Activated naive CD8-positive, alpha-beta T cell treated with anti-CD3 and anti-CD28 coated beads, Interleukin-2, amount 50 U/mL, for 16 hours (primary cell): ENCODE measurements at places on chromosomes 5 and 9.

- peak; percentile 9 for DNase-seq
These were observed 144.6 kb downstream of the CETN3 start for GRCh38 chr5:90264689-90265544.

DNA sequence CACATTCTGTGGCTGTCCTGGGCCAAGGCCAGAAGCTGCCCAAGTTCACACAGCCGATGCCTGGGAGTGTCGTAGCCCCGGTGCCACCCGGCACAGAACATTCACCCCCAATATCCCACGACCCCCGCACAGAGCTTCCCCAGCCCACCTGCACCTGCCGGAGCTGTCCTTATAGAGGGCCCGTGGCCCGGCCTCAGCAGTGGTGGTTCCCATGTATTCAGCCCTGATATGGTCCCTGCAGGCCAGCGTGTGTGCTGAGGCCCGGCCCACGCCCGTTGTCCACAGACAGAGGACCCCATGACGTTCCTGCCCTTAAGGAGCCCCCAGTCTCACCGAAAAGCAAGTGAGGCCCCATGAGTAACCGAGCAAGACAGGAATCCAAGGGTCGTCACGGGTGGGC, 5.3 kb upstream of the GFI1B start:
- DNase-seq, result no peak

DNA sequence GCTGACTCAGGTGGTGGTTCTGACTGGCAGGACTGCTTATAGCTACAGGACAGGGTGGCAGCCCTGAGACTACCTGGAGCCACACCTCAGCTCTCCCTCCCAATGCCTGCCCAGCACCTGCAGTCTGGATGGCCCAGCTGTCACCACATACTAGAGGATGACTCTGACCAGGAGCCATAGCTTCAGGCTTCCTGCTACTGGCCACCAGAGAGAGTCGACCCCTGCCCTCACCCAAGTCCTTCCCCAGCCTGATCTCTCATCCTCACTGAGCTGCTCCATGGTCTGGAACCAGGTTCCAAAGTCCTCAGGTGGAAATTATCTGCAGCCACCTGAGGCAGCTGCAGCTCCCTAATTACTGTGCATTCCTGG, 25.6 kb upstream of the TDRD7 start:
- no peak for DNase-seq

GRCh38 chr9:92001244-92001643, 51.2 kb upstream of the ROR2 start:
- DNase-seq, result no peak

DNA sequence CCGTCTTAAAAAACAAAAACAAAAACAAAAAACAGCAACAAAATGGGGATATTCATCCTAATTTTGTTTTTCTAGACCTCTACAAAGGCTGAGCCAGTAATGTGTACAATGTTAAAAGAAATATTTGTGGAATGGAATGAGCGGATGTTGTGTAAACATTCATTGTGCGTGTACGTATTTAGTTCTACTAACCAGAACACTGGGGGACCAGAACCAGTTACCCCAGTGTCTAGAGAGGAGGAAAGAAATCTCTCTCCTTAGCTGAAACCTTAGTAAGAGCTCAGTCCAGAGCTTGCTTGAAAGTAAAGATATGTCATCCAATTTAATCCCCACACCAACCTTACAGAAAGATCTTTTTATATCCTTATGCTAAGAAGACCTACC, 106.7 kb upstream of the CPEB4 start:
- no peak for DNase-seq

GRCh38 chr9:93292664-93293328, 108.9 kb downstream of the WNK2 start:
- no peak for DNase-seq

DNA sequence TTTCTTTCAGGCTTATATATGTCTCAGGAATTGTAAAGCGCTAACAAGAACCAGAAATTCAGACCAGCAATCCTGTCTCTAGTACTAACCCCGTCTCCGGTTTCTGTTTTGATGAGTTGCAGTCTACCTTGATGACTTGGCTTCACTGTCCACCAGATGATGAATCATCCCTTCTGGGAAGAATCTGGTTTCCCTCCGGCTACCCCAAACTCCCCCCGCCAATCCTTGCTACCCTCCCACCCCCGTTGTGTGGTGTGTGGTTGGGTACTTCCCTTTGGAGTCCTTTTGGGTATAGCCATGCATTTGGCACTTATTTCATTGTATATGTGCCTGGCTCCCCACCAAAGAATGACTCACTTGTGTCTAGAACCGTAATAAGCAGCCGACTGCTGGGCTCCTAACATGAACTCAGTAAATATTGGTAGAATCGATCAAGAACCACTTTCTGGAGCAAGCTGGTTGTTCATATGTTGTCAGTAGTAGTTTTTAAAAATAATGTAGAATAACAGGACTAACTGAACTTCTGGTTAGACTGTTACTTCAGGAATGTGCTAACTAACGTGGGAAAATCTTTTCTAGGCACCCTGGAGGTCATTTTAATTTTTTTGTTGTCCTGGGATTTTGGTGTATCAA, 8.3 kb upstream of the TGFBI start:
- DNase-seq, result no peak

DNA sequence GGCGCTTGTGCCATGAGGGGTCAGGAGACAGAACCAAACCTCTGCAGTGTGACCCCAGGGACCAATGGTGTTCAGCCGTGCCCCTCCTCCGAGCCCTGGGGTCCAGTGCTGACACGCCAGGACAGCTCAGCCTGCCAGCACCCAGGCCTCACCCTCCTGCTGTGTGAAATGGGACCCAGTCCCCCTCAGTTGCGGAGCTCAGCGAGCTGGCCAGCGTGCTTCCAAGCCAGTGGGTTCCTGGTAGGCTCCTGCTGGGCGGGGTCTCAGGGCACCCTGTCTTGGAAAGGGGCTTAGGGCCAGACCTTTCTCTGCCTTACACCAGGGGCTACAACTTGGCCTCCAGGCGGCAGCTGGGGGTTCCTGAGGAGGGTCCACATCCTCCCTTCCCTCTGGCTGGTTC, 4.4 kb downstream of the RNF44 start:
- no peak for DNase-seq

DNA sequence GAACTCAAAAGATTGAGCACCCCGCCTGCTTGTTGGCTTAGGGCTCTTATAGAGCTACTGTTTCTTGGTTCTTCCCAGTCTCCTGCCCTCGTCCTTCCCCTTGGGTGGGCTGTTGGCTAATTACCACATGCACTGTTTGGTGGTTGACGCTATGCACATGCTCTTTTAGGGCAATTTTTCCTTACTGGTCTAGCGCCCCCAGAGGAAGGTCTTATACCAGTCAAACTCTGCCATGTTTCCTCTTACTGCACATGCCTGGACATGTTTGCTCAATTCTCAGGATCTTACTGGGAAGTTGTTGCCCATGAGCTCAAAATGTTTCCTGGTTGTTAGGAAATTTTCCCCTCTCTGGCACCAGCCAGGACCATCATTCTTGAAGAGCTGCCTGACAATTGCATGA, 101.9 kb downstream of the SLC28A3 start:
- no peak for DNase-seq

GRCh38 chr5:95870105-95870672, 47.7 kb upstream of the GLRX start:
- peak; percentile 48 for DNase-seq

DNA sequence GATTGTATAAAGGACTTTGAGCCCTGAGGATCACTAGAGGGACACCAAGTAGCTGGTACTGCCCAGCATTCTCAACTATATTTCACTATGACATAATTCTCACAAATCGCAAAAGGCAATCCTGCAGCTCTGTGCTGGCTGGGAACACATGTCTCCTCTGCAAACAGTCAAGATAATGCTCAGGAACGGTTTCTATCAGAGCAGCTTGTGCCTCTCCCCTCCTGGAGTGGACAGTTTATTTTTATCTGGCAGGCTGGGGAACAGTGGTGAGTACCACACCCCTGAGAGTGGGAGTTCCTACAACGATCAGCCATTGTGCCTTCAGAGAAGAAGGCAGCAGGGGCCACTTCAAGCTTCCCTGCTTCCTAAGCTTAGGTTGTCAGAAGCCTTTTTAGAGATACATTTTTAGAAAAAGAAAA, 65.8 kb downstream of the ERAP1 start:
- no peak for DNase-seq

GRCh38 chr5:89513299-89514044, 630.5 kb upstream of the MEF2C start:
- DNase-seq, result no peak

DNA sequence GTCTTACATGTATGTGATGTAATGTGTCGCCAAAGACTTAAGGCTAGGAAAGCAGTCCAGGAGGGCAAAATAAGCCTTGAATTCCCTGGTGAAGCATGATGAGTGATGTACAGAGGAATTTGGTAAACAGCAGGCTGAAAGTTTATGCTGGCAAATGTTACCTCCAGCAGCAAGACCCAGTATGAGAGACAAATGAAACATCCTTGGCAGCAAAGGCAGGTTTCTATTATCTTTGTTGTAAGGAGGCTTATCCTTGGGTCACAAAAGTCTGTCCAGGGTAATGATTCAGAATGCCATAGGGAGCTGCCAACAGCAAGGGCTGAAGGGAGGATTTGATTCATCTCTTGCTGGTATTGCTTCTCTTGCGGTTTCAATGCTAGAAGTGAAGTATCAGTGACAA, 75.9 kb upstream of the HTR4 start:
- no peak for DNase-seq

GRCh38 chr5:85605381-85605780, 1012.4 kb upstream of the COX7C start:
- no peak for DNase-seq

- DNase-seq, result no peak
These were observed 144.0 kb upstream of the GPR151 start for GRCh38 chr5:146659961-146660360.

DNA sequence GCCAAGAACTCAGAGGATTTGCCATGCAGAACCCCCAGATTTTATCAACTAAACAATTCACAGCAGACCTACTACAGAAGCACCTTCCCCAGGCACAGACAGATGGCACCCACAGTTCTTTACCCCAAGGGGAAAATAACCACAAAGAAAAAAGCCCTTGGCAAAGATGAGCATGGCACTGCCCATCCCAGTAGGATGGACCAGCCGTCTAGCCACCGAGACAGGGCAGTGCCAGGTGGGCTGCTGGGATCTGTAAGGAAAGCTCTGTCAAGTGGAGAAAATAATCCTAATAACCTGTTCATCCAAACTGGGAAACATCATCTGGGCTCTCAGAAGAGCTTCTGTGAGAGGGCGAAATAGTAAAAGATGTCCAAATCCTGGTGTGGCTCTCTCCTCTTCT, 130.0 kb downstream of the COL23A1 start:
- no peak for DNase-seq

DNA sequence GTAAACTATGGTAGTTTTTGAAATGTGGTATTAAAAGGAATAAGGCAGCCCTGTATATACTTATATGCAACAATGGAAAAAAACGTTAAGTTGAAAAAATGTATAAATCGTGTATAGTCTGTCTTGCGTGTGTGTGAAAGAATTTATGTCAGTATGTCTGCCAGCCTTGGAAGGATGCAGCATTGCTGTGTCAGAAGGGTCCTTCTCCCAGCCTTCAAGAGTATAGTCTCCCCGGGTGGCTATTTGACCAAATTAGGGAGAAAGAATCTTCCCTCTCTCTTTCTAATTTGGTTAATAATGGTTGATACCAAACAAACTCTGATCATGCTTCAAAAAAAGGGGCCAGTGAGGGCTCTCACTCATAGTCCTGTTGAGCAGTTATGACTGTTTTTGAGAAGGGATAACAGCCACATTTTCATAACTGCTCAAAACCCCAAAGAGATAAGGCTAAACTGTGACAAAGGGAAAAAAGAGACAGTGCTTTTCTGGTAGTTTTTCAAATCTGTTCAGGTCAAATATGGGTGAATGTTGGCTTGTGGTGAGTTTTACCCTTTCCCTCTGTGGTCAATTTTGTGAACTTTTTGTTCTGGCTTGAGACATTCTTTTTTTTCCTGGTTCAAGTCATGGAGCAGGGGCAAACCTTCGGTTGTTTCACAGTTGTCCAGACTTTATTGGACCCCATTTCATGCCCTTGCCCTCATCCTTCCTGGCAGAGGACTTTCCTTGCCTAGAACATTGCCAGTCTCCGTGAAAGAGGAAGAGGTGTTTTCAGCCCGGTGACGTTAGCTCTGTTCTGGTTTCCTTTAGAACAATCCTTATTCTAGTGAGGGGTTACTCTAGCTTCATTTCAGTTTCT, 21.0 kb downstream of the SNX30 start:
- no peak for DNase-seq

- no peak for DNase-seq
These were observed 176.7 kb upstream of the ADAMTSL1 start for GRCh38 chr9:18297056-18297841.

GRCh38 chr5:11251247-11251646, 490.2 kb upstream of the DAP start:
- no peak for DNase-seq

DNA sequence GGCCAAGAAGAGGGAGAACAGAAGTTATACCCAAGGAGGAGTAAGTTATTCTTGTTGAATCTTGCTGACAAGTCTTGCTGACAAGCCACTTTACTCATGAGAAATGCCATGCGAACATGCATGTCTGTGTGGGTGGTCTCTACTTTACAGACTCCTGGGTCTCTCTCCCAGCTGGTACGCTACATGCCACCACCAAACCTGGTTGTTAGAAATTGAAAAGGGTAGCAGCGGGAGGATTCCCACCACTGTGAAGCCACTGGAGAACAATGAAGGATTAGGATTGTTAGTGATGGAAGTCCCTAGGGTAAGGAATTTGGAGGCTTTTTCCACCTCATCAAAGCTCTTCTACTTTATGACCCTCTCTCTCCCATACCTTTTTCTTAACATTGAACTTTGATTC, 53.6 kb upstream of the GABRB2 start:
- DNase-seq, result no peak

- DNase-seq, result peak; percentile 66
These were observed 10.3 kb upstream of the CD180 start for GRCh38 chr5:67206929-67207328.

- no peak for DNase-seq
These were observed 40.9 kb downstream of the SEC61B start for GRCh38 chr9:99262949-99263418.

GRCh38 chr9:102631559-102631958, 363.6 kb upstream of the CYLC2 start:
- no peak for DNase-seq

- DNase-seq, result no peak
These were observed 295.2 kb downstream of the BRINP1 start for GRCh38 chr9:119074017-119074416.

DNA sequence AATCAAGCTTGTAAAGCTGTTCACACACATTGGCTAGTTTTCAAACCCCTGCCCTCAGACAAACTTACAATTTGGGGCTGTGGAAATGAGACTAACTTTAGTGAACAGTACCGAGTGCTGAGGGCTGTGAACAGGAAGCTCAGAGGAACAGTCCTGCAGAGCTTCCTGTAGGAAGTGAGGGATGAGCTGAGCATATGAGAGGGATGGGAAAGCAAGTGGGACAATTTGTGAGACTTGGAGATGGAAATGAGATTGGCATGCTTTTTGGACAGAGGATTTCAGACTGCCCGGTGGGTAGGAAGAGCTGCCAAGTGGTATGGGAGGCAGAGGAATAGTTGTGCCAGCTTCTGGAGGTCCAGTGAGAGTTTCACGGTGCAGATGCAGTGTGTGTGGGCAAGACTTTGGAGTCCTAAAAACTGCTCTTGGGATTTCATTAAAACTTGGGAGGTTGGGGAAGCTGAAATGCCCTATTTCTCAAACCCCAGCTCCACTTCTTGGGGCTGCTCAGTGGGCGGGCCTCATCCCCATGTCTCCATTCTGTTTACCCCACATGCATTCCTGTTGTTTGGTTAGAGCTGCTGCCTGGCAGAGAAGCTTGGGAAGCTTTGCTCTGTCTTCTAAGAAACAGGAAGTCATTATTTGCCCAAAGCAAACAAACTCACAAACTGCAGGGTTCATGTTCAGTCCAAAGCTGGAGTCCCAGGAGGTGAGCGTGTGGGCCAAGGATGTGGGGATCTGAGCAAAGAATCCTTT, 267.5 kb downstream of the ZSWIM6 start:
- no peak for DNase-seq

GRCh38 chr5:42561656-42562055, 138.4 kb downstream of the GHR start:
- DNase-seq, result no peak
